Thoracic aorta (tissue), 2 donors: ENCODE measurements at places on chromosomes 2 and 18. TPM values are rescaled to one million over a fixed set of nuclear protein-coding genes. Genes with fewer than 3 reads are reported as not detected.

GRCh38 chr2:236162882-236163470 is 5.2 kb downstream of the GBX2 start:
- DNase-seq = no peak

PRSS56 gene
- not detected for total RNA-seq

MROH2A gene
- not detected for total RNA-seq

DNA sequence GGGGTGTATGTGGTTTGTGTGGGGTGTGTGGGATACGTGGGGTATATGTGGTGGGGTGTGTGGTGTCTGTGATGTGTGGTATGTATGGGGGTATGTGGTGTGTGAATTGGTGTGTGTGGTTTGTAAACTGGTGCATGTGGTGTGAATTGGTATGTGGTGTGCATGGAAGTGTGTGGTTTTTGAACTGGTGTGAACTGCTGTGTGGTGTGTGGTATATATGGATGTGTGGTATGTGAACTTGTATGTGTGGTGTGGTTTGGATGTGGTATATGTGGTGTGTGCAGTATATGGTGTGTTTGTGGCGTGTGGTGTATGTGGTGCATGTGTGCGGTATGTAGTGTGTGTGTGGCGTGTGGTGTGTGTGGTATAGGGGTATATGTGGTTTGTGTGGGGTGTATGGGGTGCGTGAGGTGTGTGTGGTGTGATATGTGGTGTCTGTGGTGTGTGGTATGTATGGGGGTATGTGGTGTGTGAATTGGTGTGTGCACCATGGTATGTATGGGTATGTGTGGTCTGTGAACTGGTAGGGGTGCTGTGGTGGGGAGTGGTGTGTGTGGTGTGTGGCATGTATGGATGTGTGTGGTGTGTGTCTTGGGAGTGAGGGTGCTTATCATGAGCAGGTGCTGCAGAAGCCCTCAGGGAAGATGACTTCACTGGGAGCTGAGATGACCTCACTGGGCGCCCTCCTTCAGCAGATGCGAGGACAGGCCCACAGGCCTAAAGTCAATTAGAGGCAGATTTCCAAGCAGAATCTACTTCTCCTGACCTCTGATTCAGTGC is 209.6 kb upstream of the TNP1 start:
- no peak for DNase-seq

- no peak for DNase-seq
Observed at GRCh38 chr2:28398101-28398834, 5.6 kb downstream of the FOSL2 start.

GRCh38 chr2:28326881-28327505 is 65.7 kb upstream of the FOSL2 start:
- DNase-seq = no peak

- DNase-seq = no peak
Observed at GRCh38 chr2:100197631-100198153, 55.3 kb upstream of the AFF3 start.

GRCh38 chr2:148817210-148817708 is 57.8 kb upstream of the KIF5C start:
- no peak for DNase-seq

- DNase-seq = no peak
Observed at GRCh38 chr2:60490848-60491247, 62.6 kb downstream of the BCL11A start.

CHRNG gene
- total RNA-seq = not detected

DNA sequence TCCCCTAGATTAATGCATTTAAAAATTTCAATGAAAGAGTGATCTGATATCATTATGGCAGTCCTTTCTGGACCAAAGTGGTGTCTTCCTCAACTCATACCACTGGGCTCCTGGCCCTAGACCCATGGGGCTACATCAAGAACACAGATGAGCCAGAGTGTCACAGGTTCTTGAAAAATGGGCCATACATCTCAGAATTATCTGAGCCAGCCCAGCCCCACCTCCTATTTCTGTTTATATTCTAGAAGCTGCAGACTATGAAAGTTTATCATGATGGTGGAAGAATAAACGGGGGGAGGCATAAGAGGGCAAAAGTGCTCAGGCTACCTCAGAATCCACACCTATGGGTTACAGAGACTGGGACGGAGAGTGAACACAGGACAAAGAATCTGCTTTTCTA is 120.6 kb upstream of the TACR1 start:
- no peak for DNase-seq

- DNase-seq = no peak
Observed at GRCh38 chr2:127426501-127427354, 8.5 kb downstream of the PROC start.

HJURP gene
- total RNA-seq = 0.95 TPM

- DNase-seq = no peak
Observed at GRCh38 chr2:156687715-156688114, 251.5 kb downstream of the GPD2 start.

DNA sequence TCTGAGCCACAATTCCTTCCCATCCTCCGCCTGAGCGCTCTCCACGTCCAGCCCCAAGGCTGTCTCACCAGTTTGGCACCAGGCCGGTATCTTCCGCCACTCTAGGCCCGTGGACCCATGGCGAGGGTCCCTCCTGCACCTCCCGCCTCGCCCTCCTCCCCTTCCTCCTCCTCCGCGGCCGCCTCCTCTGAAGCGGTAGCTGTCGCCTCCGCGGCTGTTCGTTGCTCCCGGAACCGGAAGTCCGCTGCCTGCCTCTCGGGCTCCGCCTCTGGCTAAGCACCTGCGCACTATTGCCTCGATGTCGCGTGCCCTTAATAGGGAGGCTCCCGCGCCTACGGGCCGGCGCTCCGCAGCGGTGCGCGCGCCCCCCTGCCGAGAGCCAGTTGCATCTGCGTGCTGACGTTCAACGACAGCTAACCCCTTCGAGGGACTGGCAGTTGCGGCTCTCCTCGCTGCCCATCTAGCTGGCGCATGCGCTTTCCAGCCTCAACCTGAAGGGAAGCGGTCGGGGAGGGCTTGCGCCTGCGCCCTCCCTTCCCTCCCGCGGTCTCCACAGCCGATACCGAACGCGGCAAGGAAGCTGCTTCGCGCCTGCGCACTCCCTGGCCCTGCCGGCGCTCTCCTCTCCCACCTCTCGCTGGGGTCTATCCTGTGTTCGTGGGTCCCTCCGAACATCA is at the start of gene MBD1:
Gene MBD1 (minus strand): TSS at position 229 of the 677 bp plus-strand sequence. CDS start 1,531 bp downstream, outside the sequence.
- DNase-seq = peak; percentile 91

DNA sequence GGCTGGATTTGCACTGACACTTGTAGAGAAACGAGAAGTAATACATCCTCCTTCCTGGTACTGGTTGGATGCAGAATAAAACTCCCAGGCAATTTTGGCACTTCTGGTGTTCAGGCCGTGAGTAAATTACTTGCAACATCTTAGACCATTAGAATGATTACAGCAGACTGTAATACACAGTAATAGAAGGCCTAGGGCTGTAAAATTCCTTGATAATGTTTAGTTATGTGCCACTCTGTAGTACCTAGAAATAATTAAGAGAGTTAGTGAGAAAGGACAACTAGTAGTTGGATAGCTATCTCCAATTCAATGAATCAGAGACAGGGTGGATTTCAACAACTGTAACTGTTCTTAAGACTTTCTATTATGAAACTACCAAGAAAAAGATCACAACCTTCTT is 356.3 kb upstream of the SETBP1 start:
- no peak for DNase-seq

DNA sequence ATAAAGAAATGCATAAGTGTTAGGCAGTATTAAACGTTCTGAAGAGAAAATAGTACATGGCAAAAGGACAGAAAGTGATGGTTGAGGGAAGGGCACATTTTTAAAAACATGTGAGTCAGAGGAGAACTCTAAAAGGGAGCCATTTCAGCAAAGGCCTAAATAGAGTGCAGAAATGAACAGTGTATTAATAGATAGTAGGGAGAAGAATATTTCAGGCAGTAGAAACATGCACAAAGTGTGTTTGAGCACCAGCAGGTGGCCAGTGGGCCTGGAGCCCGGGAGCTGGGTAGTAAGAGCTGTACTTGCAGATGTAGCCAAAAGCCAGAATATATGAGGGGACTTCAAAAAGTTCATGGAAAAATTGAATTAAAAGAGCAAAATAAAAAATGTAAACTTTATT is 288.1 kb upstream of the FIGN start:
- DNase-seq = no peak

FTCDNL1 gene
- total RNA-seq = 3.4 TPM

GRCh38 chr2:215031321-215031720 is 107.1 kb downstream of the ABCA12 start:
- no peak for DNase-seq

DNA sequence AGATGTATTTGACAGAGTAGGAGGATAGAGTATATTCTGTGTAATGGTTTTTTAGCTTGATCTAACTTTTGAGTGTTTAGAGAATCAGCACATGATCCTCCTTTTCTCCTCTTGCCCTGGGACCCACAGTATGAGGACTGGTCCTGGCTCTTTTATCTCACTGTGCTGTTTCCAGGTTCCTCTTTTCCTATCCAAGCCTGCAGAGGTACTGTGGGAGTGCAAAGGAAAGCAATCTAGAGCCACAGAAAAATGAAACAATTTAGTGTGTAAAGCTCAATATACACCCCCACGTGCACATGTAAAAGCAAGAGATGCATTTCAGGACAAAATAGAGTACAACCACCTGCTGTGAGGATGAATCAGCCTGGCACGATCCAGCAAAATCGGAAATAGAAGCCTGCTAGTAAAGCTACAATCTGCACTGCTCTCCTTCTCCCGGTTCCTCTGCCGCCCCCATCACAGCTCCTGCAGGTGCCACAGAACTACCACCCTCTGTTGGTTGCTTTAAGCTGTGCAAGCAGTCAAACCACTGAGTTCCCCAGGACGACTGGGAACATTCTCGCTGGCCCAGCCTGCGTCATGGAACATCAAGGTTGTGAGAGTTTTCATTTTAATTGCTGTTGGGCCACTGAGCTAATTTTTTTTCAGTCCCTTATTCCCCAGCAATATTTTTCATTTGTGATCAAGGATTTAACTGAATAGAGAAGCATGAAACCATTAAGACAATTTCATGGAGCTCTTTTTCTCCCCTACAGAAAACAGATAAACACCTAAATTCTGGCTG is 47.8 kb upstream of the MAPRE3 start:
- no peak for DNase-seq

DNA sequence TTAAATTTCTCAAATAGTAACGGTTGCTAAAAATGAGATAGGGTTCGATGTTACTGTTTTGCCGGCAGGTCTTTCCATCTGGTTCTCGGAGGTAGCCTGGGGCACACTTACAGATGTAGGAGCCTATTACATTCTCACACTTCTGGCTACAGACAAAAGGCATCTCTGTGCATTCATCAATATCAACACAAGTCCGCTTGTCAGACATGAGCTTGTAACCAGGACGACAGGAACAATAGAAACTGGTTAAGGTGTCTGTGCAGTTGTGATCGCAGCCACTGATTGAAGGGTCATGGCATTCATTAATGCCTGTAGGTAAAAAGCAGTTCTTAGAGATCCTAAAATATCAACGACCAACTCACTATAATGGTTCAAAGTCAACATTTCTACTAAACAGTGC is 116.3 kb downstream of the DHRS9 start:
- DNase-seq = no peak

- no peak for DNase-seq
Observed at GRCh38 chr2:150640039-150640438, 152.6 kb upstream of the RND3 start.

MRPL44 gene
- total RNA-seq = 22.7 TPM

DNA sequence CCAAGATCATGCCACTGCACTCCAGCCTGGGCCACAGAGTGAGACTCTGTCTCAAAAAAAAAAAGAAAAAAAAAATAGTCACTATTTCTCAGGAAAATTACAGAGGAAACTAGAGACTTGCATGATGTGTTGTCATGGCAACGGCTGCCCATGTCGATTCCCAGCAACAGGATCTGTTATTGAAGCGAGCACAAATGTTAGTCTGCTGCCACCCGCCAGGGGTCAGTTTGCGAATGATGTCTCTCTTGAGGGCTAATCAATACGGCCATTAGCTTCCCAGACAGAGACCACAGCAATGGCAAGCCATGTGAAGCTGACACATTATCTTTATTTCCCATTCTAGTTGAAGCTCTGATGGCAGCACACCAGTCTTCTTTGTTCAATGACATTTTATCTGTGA is 32.4 kb upstream of the ACYP2 start:
- DNase-seq = no peak

DNA sequence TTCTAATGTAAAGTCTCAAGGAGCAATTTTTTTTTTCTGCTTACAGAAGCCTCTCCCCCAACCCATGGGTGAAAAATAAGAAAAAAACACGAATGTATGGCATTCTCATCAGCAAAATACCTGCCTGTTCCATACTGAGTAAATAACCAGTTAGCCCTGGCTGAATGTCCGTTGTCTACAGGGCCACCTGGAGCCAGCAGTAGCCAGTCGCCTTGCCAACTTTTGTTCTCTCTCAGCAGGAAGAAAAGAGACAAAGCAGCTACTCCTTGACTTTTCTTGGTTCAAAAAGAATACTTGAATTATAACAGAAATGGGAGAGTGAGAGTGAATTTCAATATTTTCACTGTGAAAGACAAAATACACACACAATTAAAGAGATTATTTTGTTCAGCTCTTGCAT is 532.9 kb upstream of the CRIM1 start:
- no peak for DNase-seq

- no peak for DNase-seq
Observed at GRCh38 chr18:36867056-36867455, 38.1 kb downstream of the KIAA1328 start.

DNA sequence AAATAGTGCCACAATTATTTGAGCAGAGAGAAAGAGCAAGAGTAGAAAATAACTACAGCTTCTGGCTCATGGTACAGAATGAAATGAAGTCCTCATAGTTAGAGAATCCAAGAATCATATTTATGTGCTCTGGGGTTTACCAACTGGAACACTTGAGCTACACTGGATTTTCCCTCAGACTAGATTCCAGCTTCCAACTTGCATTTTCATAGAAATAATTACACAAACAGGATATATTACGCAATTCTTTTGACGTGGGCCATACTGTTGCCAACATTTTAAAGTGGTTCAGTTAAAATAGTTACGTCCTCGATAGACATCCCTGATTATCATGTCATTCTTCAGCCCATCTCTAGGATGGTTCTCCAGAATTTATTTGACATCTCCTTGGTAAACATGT is 129.2 kb downstream of the ETAA1 start:
- DNase-seq = no peak

EPC2 gene
- 37.8 TPM for total RNA-seq

MARCHF4 gene
- not detected for total RNA-seq

DNA sequence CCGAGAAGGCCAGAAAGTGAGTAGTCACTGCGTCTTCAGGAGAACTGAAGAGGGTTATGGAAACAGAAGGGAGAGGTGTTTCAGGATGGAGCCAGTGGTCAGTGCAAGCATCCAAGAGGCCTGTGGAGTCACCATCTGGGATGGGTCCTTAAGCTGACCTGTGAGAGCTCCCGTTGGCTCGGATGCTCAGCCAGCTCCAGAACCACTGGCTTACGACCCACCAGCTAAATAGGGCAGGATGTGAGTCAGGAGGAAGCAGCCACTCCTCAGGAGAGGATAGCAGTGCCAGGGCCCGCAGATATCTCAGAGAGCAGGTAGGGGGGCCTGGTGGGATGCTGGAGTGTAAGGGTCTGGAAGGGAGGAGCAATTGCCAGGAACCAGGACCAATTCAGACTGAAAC is 63.1 kb upstream of the B3GNT7 start:
- no peak for DNase-seq

- no peak for DNase-seq
Observed at GRCh38 chr18:2325308-2325849, 245.9 kb downstream of the METTL4 start.

HRH4 gene
- 2.5 TPM for total RNA-seq

MC5R gene
- not detected for total RNA-seq

GPR39 gene
- total RNA-seq = 2.7 TPM

VWC2L gene
- total RNA-seq = not detected

GRCh38 chr2:9416962-9417316 is 6.4 kb downstream of the ITGB1BP1 start:
- DNase-seq = no peak
